NCI-H510A treated with DMSO at 0.1 percent for 48 hours (cell line): ENCODE measurements at places on chromosomes 3 and 15.
A peak's percentile ranks its signal among the peaks of the same experiment; 100 is the strongest.

DNA sequence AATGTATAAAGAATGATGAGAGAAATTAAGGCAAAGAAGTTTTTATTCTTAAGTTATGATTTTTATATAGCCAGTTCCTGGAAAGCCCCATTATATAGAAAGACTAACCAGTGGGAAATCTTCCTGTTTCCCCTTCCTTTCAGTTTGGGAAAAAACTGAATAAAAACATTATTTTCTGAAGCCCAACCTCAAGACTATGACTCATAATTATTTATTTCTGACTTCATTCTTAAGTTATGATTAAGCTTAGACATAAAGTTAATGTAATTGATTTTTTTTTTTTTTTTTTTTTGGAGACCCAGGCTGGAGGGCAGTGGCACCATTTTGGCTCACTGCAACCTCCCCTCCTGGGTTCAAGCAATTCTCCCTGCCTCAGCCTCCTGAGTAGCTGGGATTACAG, 55.8 kb downstream of the TRPC1 start:
- no peak for DNase-seq

DNA sequence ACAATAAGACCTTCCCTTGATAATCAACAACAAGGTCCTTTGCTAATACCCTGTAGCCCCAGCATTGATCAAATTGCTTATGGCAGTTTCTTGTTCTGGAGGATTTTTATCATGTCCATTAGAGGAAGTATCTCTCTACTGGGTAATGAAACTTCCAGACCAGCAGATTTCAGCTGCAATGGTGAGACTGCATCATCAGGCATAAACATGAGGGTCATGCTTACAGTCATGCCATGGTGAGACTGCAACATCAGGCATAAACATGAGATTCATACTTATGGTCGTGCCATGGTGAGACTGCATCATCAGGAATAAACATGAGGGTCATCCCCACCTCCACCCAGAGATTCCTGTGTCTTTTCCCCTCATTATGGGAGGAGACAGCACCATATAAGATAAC, 129.0 kb upstream of the LIPC start:
- no peak for DNase-seq

- DNase-seq: no peak
Observed at GRCh38 chr3:56183529-56183928, 284.7 kb downstream of the ERC2 start.

- DNase-seq: no peak
Observed at GRCh38 chr15:25235391-25235790, 203.4 kb downstream of the UBE3A start.

DNA sequence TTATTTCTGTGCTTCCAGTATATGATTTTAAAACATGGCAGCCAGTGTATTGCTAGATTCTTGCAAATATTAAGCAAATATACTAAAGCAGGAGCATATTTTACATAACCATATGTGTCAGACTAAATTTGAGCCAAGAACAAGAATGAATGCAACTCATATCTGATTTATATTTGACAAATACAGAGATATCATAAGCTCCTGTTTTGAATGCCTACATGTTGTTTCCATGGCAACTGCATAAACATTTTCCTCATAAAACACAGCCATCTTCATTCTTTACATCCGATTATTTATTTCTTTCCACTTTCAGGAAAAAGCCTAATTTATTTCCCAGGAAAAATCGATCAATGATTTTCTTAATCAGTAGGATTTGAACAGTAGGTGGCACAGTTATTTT, 172.2 kb upstream of the TSPAN3 start:
- DNase-seq: no peak

GRCh38 chr3:166829896-166830295, 550.2 kb downstream of the ZBBX start:
- DNase-seq: peak; percentile 33

GRCh38 chr3:73580343-73580742, 44.4 kb downstream of the PDZRN3 start:
- DNase-seq: peak; percentile 30

DNA sequence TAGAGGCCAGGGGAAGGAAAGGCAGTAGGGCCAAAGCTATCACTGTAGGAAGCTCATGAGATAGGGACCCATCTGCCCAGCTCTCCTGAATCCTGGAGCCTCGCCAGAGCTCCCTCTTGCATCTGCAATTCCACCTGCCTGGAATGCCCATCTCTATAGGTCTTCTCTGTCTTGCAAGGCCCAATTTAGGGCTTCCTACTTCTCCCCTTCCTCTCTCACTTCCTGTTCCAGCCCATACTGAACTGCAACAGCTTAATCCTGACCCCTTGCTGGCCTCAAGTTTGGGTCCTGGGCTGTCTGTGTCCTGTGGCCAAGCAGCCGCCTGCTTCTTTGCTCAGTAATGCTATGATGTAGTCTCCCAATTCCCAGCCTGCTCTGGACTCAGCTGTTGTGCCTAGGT, 3.6 kb upstream of the PTPN23 start:
- DNase-seq: no peak
